ENCODE measurements at places on chromosomes 2 and 18. TPM values are rescaled to one million over a fixed set of nuclear protein-coding genes. Genes with fewer than 3 reads are reported as not detected.

GRCh38 chr2:69742322-69742952, 503 bp downstream of the ANXA4 start:
- H3K4me1 ChIP-seq = peaks cover 2% of the 10 kb centered on the region
- H3K4me3 ChIP-seq = peak overlapping the region; percentile 63
- H3K36me3 ChIP-seq = no peaks in the 10 kb centered on the region
- peak overlapping the region; percentile 67 for H3K27ac ChIP-seq

GRCh38 chr2:234142530-234142929, 92.0 kb downstream of the SPP2 start:
- H3K4me1 ChIP-seq = peaks cover 16% of the 10 kb centered on the region
- H3K27ac ChIP-seq = no peak overlapping the region
- no peak overlapping the region for H3K4me3 ChIP-seq
- H3K36me3 ChIP-seq = no peaks in the 10 kb centered on the region
- no peaks in the 10 kb centered on the region for H3K27me3 ChIP-seq

DNA sequence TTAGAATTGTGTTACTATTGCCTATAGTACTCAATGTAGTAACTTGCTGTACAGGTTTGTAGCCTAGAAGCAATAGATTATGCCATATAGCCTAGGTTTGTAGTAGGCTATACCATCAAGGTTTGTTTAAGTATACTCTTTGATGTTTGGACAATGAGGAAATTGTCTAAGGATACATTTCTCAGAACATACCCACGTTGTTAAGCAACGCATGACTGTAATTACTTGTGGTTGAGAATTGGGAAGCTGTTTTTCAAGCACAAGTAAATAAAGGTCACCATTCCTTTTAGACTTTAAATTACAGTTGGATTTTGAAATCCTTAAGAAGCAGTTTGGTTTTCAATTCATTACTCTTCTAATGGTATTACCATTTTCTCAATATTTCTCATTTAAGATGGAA, 89.8 kb upstream of the KCNH7 start:
- no peak for DNase-seq
- H3K27ac ChIP-seq = no peak overlapping the region
- H3K4me3 ChIP-seq = no peak overlapping the region
- no peaks in the 10 kb centered on the region for H3K36me3 ChIP-seq

DNA sequence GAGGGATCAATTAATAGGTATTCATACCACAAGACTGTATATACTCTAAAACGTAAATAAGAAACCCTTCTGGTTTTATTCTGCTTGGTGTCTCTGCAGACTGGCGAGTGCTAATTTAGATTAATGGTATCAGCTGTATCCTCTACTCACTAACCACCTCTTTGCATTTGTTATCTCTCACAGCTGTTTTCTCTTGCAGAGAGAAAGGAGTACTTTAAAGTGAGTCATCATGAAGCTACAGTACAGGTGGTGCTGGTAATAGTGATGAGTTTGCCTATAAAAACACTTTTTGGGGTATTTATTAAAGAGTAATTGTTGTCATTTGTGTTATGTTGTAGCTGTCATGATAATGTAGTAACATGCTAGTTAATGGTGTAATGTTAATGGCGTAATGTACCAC, 147.7 kb downstream of the NETO1 start:
- DNase-seq = no peak
- H3K4me1 ChIP-seq = no peaks in the 10 kb centered on the region
- H3K36me3 ChIP-seq = no peaks in the 10 kb centered on the region
- no peak overlapping the region for H3K4me3 ChIP-seq

Gene SIX3
- polyA plus RNA-seq = not detected

GRCh38 chr2:206935991-206936842, 3.1 kb upstream of the CPO start:
- H3K27ac ChIP-seq = no peak overlapping the region
- no peaks in the 10 kb centered on the region for H3K27me3 ChIP-seq
- no peak for DNase-seq
- no peak overlapping the region for H3K4me3 ChIP-seq

- H3K4me1 ChIP-seq = peaks cover 42% of the 10 kb centered on the region
- peak within 1 kb of the TSS; percentile 98 for H3K4me3 ChIP-seq
- H3K27ac ChIP-seq = peak within 1 kb of the TSS; percentile 95
- H3K36me3 ChIP-seq = no peaks in the 10 kb centered on the region
Measured at GRCh38 chr2:241315879-241316631, at the start of gene SEPTIN2. Gene SEPTIN2, plus strand, starts transcription at chr2:241315925. Its CDS starts 8,308 bp downstream, at chr2:241324233.

GRCh38 chr18:73038336-73038735, 170.5 kb upstream of the NETO1 start:
- no peaks in the 10 kb centered on the region for H3K4me1 ChIP-seq
- H3K36me3 ChIP-seq = no peaks in the 10 kb centered on the region
- no peaks in the 10 kb centered on the region for H3K27me3 ChIP-seq
- H3K27ac ChIP-seq = no peak overlapping the region
- DNase-seq = no peak

- H3K27ac ChIP-seq = no peak overlapping the region
- no peak overlapping the region for H3K4me3 ChIP-seq
- H3K4me1 ChIP-seq = no peaks in the 10 kb centered on the region
- H3K36me3 ChIP-seq = no peaks in the 10 kb centered on the region
- no peaks in the 10 kb centered on the region for H3K27me3 ChIP-seq
Measured at GRCh38 chr18:36094431-36094830, 27.1 kb upstream of the RPRD1A start.

GRCh38 chr2:43039376-43040080, 186.9 kb downstream of the ZFP36L2 start:
- H3K4me3 ChIP-seq = no peak overlapping the region
- no peaks in the 10 kb centered on the region for H3K36me3 ChIP-seq
- H3K27me3 ChIP-seq = no peaks in the 10 kb centered on the region

Gene COLEC11
- 0.46 TPM for polyA plus RNA-seq

Gene DNER
- not detected for polyA plus RNA-seq

GRCh38 chr2:104854498-104855220, 744 bp downstream of the POU3F3 start:
- H3K36me3 ChIP-seq = no peaks in the 10 kb centered on the region
- H3K4me1 ChIP-seq = no peaks in the 10 kb centered on the region
- H3K27ac ChIP-seq = no peak overlapping the region
- DNase-seq = no peak

- H3K27me3 ChIP-seq = no peaks in the 10 kb centered on the region
- no peaks in the 10 kb centered on the region for H3K36me3 ChIP-seq
- DNase-seq = no peak
- H3K27ac ChIP-seq = no peak overlapping the region
- no peaks in the 10 kb centered on the region for H3K4me1 ChIP-seq
Measured at GRCh38 chr2:4530231-4530630, 826.9 kb downstream of the DCDC2C start.

DNA sequence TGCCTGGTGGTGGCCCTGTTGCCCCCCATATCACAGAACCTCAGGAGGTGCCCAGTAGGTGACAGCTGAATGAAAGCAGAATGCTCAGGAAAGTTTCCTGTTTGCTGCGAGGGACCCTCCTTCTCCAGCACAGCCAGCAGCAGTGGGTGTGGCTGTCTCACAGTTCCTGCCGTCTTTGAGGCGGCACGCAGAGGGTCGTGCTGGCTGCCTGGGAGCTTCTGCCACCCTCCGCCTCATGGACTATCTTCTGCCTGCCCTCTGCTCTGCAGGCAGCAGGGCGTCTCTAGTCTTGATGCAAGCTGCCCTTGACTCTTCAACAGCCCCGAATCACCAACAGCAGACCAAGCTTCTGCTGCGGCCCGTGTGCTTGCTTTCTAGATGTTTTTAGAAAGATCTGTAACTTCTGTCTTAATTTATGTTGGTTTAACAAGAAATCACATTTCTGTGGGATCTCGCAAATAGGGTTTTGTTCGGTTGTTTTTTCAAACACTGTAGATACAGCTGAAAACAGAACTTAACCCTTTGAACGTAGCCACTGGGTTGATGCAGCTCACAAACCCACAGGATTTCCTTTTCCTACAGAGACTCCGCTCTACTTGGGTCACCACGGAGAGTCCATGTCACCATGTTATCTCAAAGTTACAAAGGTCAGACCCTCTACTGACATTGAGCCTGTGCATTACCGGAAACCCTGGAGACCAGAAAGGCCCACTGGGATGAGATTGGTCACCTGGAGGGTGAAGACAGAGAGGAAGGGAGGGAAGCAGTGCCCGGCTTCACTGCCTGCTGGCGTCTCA, 144.9 kb downstream of the ACOXL start:
- no peak overlapping the region for H3K4me3 ChIP-seq
- no peak for DNase-seq
- H3K4me1 ChIP-seq = peaks cover 8% of the 10 kb centered on the region

DNA sequence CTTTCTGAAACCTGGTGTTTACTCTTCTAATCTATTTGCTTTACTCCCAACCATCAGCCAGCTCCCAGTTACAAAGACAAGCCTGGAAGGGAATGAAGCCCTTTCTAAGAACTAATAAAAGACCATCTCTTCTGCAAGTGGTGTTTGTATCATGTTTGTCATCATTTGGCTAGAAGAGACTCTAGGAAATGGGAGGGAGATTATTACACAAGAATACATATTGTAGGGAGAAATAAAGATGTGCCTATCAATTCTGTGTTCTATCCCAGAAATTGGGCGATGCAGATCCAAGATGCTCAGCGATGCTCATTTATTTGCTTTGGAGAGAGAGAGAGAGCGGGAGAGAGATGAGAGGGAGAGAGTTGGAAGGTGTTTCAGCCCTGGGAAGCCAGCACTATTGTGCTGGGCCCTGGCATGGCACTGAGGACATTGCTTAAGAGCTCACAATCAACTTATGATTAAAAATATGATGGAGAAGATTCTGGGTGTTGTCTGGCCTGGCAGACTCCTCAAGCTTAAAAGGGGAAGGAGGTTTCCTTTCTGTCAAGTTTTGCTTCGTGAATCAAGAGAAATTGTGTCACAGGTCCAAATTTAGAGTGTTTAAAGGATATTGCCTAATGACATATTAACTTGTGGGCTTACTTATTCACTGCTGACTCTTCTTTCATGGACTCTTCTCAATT, 41.8 kb upstream of the AFF3 start:
- no peaks in the 10 kb centered on the region for H3K4me1 ChIP-seq
- no peak overlapping the region for H3K27ac ChIP-seq
- H3K4me3 ChIP-seq = no peak overlapping the region
- no peak for DNase-seq
- H3K36me3 ChIP-seq = no peaks in the 10 kb centered on the region
- H3K27me3 ChIP-seq = no peaks in the 10 kb centered on the region

DNA sequence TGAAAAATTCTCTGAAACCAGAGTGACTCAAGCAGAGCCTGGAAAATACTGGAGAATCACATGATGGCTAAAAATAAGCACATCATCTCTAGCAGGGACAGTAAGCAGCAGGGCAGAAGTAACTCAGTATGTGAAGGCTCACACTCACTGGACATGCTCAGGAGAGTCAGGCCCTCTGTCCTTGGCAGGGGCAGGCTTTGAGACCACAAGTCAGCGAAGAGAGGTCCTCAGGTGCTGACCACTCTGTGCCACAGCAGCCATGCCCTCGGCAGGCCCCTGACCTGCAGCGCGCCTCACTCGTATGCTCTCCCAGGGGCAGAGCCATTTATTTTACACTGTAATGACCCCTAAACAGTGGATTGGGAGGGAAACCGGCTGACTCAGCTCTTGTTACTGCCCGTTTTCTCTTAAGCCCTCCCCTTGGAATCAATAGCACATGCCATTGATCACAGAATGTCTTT, 76.8 kb downstream of the MAPRE2 start:
- H3K4me1 ChIP-seq = peaks cover 9% of the 10 kb centered on the region
- DNase-seq = no peak
- H3K27me3 ChIP-seq = no peaks in the 10 kb centered on the region
- no peaks in the 10 kb centered on the region for H3K36me3 ChIP-seq

DNA sequence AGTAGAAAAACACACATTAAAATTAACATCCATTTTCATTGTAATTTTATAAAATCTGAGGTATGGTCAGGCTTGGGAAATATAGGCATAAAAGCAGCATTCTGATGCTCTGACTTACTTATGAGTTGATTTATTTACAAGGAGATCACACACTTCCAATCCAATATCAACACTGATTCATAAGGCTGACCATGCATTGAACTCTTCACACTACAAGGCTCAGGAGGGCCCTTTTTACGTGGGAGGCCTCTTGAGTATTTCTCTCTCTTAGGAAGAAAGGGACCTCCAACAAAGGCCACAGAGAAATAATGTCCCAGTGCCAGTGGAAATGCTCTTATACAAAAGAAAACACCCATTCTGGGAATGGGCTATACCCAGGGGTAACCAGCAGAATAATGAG, 222.8 kb downstream of the NAPG start:
- DNase-seq = no peak
- H3K27ac ChIP-seq = no peak overlapping the region
- no peaks in the 10 kb centered on the region for H3K36me3 ChIP-seq
- H3K4me1 ChIP-seq = no peaks in the 10 kb centered on the region
- H3K27me3 ChIP-seq = no peaks in the 10 kb centered on the region
- no peak overlapping the region for H3K4me3 ChIP-seq

GRCh38 chr2:50674876-50675275, 357.1 kb downstream of the NRXN1 start:
- no peak overlapping the region for H3K27ac ChIP-seq
- H3K27me3 ChIP-seq = no peaks in the 10 kb centered on the region
- no peaks in the 10 kb centered on the region for H3K36me3 ChIP-seq

DNA sequence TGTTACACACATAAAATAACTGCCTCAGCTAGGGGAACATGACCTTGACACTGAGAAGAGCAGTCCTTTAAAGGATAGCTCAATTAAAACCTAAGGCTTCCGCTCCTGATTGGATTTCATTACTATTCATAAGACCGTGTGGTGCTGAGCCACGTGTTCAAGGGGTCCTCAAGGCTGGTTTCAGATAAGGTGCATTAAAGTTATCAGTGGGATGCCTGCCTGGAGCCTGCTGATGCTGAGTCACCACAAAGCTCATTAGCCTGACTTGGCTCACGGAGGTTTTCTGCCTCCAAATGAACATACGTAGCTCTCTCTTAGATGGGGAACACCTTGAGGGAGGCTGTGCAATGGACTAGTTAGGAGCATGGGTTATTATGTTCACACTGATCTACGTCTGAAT, 518.9 kb downstream of the TDRD15 start:
- no peaks in the 10 kb centered on the region for H3K36me3 ChIP-seq
- H3K4me3 ChIP-seq = no peak overlapping the region
- H3K27me3 ChIP-seq = no peaks in the 10 kb centered on the region

GRCh38 chr18:48819781-48820482, 130.8 kb downstream of the SMAD7 start:
- no peaks in the 10 kb centered on the region for H3K27me3 ChIP-seq
- H3K4me3 ChIP-seq = no peak overlapping the region
- H3K4me1 ChIP-seq = no peaks in the 10 kb centered on the region
- no peaks in the 10 kb centered on the region for H3K36me3 ChIP-seq

Gene PDCL3
- polyA plus RNA-seq = 61.9 TPM

GRCh38 chr18:49500201-49500921, 13.3 kb upstream of the C18orf32 start:
- no peak overlapping the region for H3K4me3 ChIP-seq
- no peak overlapping the region for H3K27ac ChIP-seq
- no peaks in the 10 kb centered on the region for H3K27me3 ChIP-seq

- H3K36me3 ChIP-seq = no peaks in the 10 kb centered on the region
- H3K27ac ChIP-seq = no peak overlapping the region
- no peaks in the 10 kb centered on the region for H3K27me3 ChIP-seq
- no peak overlapping the region for H3K4me3 ChIP-seq
- no peak for DNase-seq
Measured at GRCh38 chr2:17813010-17813741, 3.1 kb upstream of the MSGN1 start.

- no peaks in the 10 kb centered on the region for H3K4me1 ChIP-seq
- DNase-seq = no peak
- no peaks in the 10 kb centered on the region for H3K27me3 ChIP-seq
- H3K36me3 ChIP-seq = no peaks in the 10 kb centered on the region
Measured at GRCh38 chr18:39702888-39703287, 2137.3 kb upstream of the CELF4 start.

Data from naive thymus-derived CD4-positive, alpha-beta T cell (primary cell).